ENCODE measurements at places on chromosomes 7 and 10.
A peak's percentile ranks its signal among the peaks of the same experiment; 100 is the strongest.

- no peak for DNase-seq
Measured at GRCh38 chr7:39199951-39200350, 222.2 kb downstream of the POU6F2 start.

DNA sequence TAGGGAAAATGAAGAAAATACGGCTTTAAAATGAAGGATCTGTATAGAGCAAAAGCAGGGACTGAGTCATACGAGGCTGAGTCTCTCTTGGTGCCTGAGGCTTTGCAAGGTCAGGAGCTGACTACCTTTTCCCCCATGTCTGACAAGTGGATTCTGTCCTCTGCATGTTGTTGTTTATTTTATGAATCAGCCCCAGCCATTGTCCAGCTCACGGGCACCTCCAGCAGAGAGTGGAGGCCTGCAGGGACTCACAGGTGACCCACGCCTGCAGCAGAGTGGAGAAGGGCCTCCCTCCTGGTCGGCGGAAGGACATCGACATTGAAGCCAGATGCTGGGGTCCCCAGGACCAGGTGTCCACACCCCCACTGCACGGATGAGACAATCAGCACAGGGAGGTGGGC is 233.9 kb downstream of the WDR37 start:
- DNase-seq, result no peak

- DNase-seq, result no peak
Measured at GRCh38 chr7:38309555-38309954, 36.1 kb upstream of the TARP start.

GRCh38 chr10:70982443-70982842 is 94.1 kb upstream of the PCBD1 start:
- DNase-seq, result no peak

- peak; percentile 6 for DNase-seq
Measured at GRCh38 chr7:91424371-91424770, 160.1 kb downstream of the FZD1 start.

GRCh38 chr10:45001381-45002148 is 842 bp downstream of the ZNF22 start:
- DNase-seq, result no peak

DNA sequence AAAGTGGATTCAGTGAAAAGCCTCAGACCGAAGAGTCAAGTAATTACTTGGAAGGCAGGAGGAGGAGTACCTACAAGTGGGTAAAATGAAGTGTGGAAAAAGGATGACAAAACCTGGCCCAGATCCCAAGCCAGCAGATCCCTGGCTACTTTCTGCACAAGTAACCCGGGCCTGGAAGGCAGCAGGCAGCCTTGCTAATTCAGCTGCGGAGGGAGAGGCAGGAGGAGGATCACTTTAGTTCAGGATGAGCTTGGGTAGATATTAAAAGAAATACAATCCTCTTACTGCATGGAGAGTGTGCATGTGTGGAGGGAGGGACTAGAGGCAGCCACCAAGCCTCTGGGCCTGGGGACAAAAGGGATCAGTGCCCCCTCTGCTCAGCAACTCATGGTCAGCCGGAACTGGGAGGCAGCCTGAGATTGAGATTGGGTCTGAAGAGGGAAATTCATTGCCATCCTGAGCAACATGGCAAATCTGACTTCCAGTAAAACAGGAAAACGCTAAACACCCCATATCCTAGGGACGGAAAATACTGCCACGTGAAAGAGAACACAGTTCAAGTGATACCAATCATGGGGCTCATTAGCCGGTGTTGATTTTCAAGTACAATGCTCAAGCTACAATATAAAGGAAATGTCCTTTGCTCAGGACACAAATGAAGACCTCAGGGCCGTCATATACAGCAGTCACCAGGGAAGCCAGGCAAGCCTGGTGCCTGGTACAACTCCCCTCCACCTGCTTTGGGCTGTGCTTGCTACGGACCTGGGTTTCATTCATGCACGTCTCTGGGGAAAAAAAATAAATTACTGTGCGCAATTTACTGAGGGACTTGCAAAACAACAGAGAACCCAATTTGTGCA is 1.3 kb downstream of the AMPH start:
- no peak for DNase-seq

- DNase-seq, result no peak
Measured at GRCh38 chr7:105707967-105708762, 126.9 kb upstream of the EFCAB10 start.

- DNase-seq, result peak; percentile 46
Measured at GRCh38 chr10:59553162-59553900, 156.3 kb downstream of the SLC16A9 start.

All from globus pallidus (tissue), 1 donor.